ENCODE measurements at places on chromosomes 3 and 15.

- DNase-seq, result no peak
Measured at GRCh38 chr3:9403463-9403862, 6.0 kb downstream of the SETD5 start.

DNA sequence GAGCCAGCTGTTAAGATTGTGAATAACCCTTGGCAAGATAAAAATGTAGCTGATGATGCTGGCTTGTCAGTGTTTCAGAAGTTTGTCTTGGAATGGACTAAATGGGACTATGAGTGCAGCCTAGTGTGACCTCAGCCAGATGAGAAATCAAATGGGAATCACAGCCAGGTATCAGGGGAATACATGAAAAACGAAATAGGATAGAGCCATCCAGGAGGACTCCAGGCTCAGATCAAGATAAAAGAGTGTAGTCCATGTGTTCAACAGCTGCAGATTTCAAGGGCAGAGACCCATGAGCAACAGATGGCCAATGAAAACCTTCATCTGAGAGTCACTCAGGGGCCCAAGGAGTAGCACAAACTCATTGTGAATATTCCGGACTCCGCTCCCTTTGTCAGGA is 1080.9 kb upstream of the CADM2 start:
- DNase-seq, result no peak

DNA sequence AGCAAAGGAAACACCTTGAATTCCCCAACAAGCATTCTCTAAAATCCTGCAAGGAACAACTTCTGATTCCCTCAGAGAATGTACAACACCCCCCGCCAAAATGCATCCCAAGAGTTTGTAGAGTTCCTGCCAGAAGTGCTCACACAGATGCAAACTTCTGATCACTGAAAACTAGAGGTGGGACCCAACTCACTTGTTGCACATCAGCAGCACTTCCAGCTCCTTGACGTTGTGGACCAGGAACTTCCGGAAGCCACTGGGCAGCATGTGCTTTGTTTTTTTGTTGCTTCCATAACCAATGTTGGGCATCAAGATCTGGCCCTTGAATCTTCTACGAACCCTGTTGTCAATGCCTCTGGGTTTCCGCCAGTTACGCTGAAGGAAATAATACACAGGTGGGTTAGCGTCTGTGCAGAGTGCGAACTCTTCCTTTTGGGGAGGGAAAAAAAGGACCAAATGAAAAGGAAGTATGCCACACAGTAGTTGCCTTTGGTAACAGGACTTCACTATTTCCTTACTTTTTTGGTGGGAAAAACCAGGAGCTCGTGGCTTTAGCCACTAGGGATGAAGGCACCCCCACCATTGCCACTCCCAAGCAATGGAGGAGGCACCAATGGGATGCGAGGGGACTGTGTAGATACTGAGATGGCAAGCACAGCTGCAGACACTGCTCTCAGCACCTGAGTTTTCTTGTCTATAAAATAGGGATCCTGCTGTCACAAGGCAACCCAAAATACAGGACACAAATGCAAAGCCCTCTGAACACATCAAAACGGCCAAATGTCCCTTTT is 2.0 kb downstream of the RPL32 start:
- no peak for DNase-seq

DNA sequence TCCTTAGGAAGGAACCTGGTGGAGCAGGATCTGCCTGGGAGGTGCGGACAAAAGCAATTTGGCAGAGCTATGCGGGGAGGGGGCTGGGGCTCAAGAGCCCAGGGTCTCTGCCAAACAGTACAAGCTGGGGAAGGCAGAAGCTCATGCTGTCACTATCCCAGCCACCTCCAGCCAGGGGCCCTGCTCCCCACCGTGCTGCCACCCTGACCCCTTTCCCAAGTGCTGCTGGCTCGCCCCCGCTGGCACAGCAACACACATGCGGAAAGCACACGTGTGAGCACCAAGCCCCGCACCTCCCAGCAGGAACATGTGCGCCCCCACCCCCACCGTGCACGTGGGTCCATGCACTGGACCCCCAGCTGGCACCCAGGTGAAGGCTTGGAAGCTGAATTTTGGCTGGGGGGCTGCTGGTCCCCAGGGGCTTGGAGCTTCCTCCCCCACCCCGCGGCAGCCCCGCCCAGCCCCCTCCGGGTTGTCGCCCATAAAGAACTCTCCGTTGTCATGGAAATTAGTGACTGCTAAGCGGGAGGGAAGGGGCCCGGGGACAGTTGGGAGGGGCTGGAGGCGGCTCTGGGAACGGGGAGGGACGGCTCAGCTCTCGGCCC is 742 bp downstream of the CAMKV start:
- DNase-seq, result no peak

DNA sequence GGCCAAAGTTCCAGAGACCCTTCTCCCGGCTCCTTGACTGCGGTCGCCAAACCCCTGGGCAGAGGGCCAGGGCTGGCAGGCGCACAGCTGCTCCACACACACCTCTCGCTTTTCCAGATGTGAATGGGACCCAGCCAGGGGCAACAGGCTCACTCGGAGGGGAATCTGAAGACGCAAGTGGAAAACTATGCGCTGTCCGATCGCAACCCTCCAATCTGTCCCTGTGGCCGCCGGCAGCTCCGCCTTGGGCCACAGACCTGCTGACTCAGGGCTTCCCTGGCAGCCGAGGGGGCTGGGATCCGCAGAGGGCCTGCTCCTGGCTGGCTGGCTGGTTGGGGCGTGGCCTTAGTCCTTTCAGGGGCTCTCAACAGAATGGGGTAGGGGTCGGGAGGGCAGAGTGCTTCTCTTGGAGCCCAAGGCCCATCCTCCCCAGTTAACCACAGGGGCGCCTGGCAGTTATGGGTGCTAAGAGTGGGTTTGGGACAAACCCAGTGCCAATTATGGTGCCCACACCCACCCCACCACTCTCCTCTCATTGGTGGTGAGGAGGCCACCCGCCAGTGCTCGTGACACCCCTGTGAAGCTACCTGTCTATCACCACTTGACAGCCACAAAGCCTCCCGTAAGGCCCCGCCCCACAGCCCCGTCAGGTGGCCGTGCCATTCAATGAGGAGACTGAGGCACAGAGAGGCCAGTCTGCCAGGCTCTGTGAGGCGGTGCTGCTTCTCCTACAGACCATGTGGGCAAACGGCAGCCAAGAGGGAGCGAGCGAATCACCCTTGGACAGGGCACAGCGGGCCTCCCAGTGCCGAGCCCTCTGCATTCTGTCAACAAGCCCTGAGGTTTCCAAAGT is 53.8 kb downstream of the IQSEC1 start:
- DNase-seq, result no peak

GRCh38 chr3:59407425-59407824 is 357.6 kb upstream of the CFAP20DC start:
- DNase-seq, result no peak
